ENCODE measurements at places on chromosomes 5 and 9.
A peak's percentile ranks its signal among the peaks of the same experiment; 100 is the strongest.

DNA sequence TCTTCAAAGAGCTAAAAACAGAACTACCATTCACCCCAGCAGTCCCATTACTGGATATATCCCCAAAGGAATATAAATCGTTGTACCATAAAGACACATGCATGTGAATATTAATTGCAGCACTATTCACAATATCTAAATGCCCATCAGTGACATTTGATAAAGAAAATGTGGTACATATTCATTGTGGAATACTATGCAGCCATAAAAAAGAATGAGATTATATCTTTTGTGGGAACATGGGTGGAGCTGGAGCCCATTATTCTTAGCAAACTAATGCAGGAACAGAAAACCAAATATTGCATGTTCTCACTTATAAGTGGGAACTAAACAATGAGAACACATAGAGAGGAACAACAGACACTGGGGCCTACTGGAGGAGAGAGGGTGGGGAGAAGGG, 38.7 kb downstream of the FCHO2 start:
- no peak for DNase-seq

DNA sequence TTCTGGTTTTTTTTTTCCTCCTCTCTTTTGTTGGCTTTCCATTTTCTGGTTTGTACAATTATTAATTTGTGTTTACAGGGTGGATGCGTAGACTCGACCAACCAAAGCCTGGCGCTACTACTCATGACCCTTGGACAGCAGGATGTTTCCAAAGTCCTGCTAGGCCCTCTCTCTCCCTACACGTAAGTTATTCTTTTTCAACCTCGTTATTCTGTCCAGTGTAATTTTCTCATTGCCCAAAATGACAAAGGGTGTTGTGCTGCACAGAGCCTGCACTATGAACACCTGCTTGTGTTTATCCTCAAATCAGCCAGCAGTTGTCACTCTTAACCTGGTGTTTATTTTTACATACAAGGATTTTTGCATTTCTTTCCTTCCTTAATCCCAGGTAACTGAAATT, 56.6 kb downstream of the RCL1 start:
- no peak for DNase-seq

GRCh38 chr5:113188436-113188835, 211.8 kb downstream of the DCP2 start:
- DNase-seq: no peak

- DNase-seq: peak; percentile 48
These were observed 15.6 kb downstream of the DNM1 start for GRCh38 chr9:128218518-128219389.

GRCh38 chr5:89303033-89303480, 420.1 kb upstream of the MEF2C start:
- DNase-seq: no peak

GRCh38 chr5:72852356-72852755, 35.9 kb downstream of the TNPO1 start:
- no peak for DNase-seq

DNA sequence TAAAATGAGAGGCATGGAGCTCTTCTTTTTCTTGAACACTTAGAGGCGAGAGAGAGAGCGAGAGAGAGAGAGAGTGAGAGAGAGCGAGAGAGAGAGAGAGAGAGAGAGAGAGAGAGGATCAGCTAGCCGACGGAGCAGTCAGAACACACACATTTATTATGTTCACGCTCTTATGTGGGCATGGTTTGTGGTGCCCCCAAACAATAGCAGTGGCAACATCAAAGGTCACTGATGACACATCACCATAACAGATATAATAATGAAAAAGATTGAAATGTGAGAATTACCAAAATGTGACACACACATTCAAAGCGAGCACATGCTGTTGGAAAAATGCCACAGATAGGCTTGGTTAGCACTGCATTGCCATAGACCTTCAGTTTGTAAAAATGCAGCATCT, 116.1 kb downstream of the KDM4C start:
- peak; percentile 24 for DNase-seq

DNA sequence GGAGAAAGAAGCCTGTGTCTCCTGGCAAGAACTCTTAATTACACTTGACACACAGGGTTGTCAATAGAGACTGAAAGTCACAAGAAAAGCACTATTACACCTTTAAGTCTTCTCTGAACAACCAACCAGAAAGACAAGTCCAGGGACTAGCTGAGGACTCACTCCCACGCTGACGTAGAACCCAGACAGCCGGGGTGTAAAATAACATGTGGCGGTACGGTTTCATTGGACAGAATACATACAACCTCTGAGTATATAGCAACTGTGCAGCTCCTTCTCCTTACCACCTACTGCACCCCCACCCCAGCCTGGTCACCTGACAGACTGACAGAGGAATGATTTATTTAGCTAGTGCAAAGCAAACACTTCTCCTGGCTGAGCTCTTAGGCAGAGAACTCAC, 103.4 kb upstream of the RASEF start:
- DNase-seq: no peak

GRCh38 chr9:91056917-91057316, 255.3 kb downstream of the SYK start:
- peak; percentile 28 for DNase-seq

DNA sequence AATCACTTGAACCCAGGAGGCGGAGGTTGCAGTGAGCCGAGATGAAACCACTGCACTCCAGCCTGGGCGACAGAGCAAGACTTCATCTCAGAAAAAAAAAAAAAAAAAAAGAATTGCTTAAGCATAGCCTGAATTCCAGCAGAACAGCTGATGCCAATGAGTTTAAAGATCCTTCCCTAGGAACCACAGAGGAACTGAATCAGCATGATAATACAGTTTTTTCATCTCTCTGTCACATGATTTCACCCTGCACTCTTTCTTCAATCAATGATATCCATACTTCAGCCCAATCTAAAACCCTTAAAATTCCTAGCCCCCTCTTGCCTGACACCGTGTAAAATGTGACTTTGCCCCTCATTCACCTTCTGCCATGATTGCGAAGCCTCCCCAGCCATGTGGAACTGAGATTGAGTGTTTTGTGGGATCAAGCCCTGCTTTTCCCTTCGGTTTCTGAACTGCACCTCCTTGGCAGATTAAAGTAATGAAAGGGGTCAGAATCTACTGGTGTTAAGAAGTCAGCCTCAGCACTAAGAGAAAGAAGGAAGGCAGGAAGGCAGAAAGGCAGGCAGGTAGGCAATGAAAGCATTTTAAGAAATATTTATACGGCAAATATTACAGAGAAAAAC, 20.9 kb upstream of the DMXL1 start:
- DNase-seq: peak; percentile 56

DNA sequence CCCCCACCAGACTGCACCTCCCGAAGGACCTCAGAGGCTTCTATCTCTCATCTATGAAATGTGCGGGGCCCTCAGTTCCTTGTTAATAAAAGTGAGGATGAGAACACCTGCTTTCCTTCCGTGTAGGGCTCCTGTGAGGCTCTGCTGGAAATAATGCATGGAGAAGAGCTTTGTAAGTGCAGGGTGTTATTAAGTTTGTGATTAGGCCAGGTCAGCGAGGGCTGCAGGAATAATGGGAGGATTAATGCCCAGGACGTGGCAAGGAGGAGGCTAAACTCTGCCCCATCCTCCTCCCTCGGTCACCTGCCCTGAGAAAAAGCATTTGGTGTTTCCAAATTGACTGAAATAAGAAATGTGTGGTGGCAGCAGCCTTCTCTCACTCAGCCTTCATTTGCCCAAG, 83.5 kb upstream of the HSPA9 start:
- no peak for DNase-seq

- DNase-seq: peak; percentile 33
These were observed 400.2 kb upstream of the SGCD start for GRCh38 chr5:155926766-155927165.

DNA sequence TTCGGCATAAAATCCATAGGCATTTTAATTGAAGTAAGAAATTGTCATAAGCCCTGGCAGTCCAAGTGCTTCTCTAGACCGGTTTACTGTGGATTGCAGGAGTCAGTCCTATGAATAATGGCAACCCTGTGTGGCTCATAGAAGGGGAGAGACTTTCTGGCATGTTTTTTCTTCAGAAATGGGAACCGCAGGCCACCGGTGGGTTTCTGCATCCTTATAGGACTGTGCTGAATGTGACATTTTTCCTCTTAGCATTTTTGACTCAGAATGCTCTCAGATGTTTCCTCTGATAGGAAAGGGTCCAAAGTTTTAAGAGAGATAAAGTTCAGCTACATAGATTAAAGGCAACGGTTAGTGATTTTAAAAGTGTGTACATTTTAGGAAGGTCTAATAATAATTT, 6.3 kb downstream of the DAPK1 start:
- DNase-seq: no peak

DNA sequence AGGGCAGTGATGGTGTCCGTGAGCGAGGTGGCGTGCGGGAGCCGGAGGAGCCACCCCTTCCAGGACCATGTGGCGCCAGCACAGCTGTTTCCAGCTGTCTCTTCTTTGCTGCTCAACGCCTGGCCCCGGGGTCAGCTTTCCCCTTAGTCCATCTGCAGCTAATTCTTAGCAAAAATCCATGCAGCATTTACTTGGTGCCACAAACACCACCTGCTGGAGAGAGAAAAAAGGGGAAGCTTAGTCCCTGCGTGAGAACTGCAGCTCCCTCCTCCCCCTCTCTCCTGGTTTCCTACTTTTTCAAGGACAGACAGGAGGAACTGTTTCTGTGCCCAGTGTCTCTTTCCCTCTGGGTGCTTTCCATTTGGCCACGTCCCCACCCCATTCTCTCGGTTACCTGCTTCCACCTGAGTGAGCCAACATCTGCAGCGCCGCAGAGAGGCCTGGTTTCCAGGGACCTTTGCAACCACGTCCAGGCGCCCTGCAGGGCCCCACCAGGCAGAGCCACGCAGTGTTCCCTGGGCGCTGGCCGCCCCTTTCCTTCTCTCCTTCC, 3.4 kb downstream of the SLC6A19 start:
- no peak for DNase-seq

DNA sequence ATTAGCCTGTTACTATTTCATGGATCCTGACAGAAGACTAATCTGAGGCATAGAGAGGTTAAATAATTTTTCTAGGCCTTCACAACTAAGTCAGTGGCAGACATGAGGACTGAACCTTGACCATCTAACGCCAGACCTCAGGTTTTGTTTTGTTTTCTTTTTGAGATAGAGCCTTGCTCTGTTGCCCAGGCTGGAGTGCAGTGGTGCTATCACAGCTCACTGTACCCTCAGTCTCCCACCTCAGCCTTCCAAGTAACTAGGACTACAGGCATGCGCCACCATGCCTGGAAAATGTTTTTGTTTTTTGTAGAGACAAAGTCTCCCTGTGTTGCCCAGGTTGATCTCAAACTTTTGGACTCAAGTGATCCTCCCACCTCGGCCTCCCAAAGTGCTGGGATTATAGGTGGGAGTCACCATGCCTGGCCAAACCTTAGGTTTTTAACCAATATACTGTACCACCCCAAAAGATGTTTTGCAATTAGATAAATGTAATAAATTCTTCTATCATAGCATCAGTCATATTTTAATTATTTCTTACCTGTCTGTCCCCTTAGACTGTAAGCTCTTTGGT, 35.4 kb downstream of the ERCC6L2 start:
- DNase-seq: no peak

- DNase-seq: peak; percentile 72
These were observed 15.5 kb downstream of the C5orf15 start for GRCh38 chr5:133952729-133953567.

DNA sequence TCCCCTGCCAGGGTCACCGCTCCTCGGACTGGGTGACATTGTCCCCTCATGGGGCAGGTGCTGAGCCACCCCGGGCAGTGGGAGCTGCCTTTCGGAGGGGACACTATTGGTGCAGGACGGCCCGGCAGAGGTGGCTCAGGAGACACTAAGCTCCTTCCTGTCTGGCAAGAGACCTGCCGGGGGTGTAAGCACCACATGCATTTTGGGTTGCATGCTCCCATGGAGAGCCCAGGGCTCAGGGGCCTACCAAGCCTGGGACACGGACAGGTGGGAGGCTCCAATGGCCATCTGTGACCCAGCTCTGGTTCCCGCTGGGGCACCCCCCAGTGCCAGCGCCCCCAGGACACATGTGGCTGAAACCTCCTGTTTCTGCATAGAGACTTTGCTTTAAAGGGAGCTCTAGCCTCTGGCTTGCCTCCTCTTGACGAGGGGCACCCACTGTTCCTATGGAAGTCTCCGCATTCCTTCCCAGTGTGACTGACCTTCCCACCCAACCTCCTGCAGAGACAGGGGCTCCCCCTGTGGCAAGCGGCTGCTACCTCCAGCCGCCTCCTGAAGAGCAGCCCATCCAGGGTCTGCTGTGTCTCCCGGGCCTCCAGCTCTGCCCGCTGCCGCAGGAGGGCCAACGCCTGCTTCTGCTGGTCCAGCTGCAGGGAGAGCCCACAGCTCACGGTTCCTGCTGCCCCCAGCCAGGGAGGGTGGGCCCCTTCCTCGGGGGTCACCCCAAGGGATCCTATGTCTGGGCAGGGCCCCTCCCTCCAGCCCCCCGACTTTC, 28.1 kb downstream of the CCDC187 start:
- no peak for DNase-seq

DNA sequence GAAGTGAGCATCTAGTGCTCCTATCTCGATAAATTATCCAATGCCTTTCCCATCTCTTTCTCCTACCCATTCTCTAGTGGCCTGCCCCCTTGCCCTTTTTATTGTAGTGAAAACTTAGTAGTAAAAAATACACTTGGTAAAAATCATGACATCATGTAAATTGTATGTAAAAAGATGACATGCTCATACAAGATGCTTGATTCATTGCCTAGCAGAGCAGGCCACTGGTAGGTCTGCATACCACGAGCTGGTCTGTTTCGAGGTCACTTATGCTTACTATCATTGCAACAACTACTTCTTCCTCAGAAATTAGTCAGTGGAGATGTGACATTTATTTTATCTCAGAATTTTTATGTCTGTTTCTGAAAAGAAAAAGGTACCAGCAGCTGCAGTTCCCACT, 177.3 kb downstream of the C9orf152 start:
- DNase-seq: peak; percentile 76

- no peak for DNase-seq
These were observed 23.0 kb upstream of the EXOC3 start for GRCh38 chr5:419970-420369.

DNA sequence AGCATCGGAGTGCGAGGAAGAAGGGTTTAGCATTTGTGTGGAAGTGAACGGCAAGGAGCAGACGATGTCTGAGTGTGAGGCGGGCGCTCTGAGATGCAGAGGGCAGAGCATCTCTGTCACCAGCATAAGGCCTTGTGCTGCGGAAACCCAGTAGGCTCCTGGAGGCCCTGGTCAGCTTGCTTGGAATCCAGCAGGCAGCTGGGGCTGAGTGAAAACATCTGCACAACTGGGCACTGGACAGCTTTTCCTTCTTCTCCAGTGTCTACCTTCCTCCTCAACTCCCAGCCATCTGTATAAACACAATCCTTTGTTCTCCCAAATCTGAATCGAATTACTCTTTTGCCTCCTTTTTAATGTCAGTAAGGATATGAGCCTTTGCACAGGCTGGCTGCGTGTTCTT, 72.1 kb downstream of the C7 start:
- no peak for DNase-seq

DNA sequence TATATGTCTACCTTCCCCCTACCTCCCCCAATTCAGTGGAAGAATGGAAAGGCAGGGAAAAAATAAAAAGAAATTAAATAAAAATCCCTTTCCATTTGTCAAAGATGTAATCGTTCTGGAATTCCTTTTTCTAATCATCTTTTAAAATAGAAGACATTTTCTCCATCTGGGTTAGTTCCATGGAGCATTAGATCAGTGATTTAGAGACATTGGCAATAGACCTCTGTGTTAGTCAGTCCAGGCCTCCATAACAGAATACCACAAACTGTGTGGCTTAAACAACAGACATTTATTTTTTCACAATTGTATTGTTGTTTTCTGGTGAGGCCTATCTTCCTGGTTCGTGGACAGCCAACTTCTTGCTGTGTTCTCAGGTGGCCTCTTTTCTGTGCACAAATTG, 516.6 kb upstream of the DAB2 start:
- no peak for DNase-seq
